ENCODE measurements at places on chromosomes 2 and 18. TPM values are rescaled to one million over a fixed set of nuclear protein-coding genes. Genes with fewer than 3 reads are reported as not detected.
A peak's percentile ranks its signal among the peaks of the same experiment; 100 is the strongest.

- H3K27ac ChIP-seq = no peak within 1 kb of the TSS
- peaks cover 72% of the 10 kb centered on the region for H3K27me3 ChIP-seq
- no peaks in the 10 kb centered on the region for H3K36me3 ChIP-seq
- peak; percentile 49 for DNase-seq
Measured at GRCh38 chr2:138779781-138780445, at the start of gene NXPH2. NXPH2 (minus strand) TSS chr2:138780390; CDS start chr2:138780241, 149 bp downstream.

GRCh38 chr2:46564811-46565241 lies 85.5 kb downstream of the TMEM247 start:
- no peak overlapping the region for H3K4me3 ChIP-seq
- H3K27me3 ChIP-seq = no peaks in the 10 kb centered on the region
- no peaks in the 10 kb centered on the region for H3K36me3 ChIP-seq
- H3K4me1 ChIP-seq = peaks cover 3% of the 10 kb centered on the region

DNA sequence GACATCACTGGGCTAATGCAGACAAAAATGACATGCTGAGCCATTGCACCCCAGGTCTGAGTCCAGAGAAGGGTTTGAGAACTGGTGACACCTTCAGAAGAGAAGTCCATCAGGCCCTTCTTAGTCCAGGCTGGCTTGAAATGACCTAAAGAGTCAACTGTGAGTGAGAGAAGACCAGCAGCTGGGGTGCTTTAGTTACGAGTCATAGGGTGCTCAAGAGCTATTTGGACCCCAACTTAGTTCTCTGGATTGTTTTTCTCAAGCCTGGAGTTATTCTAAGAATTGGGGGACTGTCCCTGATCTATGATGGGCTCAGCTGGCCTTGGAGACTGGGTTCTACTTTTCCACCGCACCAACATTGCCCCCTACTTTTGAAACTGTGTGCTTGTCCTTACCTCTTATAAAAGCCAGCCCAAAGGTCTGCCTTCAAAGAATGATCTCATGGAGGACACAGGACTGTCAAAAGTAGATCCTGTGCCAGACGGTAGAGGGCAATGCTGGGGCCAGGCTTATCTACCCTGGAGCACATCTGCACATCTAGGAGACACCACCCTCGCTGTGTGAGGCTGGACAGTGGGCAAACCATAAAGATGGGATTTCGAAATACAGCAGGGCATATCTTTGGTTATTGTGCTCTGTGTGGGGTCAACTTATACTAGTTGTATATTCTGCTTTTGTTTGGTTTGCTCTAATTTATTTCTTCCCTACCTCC lies 333.0 kb upstream of the SLC14A2 start:
- H3K27ac ChIP-seq = no peak overlapping the region
- peaks cover 10% of the 10 kb centered on the region for H3K4me1 ChIP-seq
- no peak overlapping the region for H3K4me3 ChIP-seq
- no peaks in the 10 kb centered on the region for H3K36me3 ChIP-seq
- no peaks in the 10 kb centered on the region for H3K27me3 ChIP-seq

The ARHGAP15 gene
- 2.8 TPM for total RNA-seq

The SP5 gene
- total RNA-seq = 3.5 TPM

DNA sequence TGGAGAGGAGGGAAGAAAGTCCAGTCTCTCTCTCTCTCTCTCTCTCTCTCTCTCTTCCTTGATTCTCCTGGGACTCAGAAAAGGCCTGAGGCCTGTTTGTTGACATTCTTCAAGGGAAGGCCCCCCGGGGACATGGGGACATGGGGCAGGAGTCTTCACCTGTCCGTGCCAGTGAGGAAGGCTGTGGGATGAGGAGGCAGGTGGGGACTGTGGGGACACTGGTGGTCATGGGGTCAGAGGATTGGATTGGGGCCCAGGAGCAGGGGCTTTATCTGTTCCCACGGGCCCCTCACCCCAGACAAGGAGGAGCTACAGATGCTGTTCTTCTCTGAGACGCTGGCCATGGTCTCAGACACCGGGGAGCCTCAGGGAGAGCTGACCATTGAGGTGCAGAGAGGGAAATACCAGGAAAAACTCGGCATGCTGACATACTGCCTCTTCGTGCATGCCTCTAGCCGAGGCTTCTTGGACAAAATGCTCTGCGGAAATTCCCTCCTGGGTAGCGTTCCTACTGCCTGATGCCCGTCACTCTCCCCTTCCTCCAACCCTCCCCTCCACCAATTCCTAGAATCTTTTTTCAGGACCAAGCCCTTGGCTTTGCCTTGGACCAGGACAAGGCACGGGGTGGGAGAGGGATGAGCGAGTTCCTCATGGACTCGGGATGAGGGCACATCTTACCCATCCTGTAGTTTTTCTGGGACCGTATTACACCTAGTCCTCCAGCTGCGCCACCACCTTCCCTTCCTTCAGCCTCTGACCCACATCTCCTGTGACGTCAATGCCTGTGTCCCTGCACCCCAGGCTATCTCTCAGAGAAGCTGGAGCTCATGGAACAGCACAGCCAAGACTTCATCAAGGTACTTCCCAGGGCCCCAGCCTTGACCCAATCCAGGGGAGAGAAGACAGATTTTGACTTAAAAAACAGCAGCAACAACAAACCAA lies 850 bp downstream of the CATIP start:
- H3K4me1 ChIP-seq = peaks cover 18% of the 10 kb centered on the region
- no peak for DNase-seq
- peak overlapping the region; percentile 19 for H3K4me3 ChIP-seq

DNA sequence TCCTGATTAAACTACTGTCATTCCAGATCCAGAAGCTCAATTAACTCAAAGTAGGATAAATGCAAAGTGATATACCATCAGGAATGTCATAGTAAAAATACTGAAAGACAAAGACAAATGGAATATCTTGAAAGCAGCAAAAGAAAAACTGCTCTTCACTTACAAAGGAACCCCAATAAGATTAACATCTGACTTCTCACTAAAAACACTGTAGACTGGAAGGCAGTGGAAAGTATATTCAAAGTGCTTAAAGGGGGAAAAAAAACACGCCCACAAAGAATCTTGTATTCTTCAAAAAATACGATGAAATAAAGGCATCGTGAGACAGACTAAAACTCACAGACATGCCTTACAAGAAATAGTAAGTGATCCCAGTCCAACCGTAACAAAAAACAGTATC lies 195.7 kb downstream of the DOK6 start:
- H3K4me3 ChIP-seq = no peak overlapping the region
- DNase-seq = no peak
- no peaks in the 10 kb centered on the region for H3K27me3 ChIP-seq

- no peaks in the 10 kb centered on the region for H3K36me3 ChIP-seq
- H3K4me1 ChIP-seq = peaks cover 9% of the 10 kb centered on the region
- DNase-seq = no peak
- no peak overlapping the region for H3K4me3 ChIP-seq
- H3K27ac ChIP-seq = no peak overlapping the region
Measured at GRCh38 chr2:151379169-151379568, 21.8 kb downstream of the TNFAIP6 start.

The CELF4 gene
- total RNA-seq = 1.9 TPM

The HNRNPLL gene
- total RNA-seq = 79.9 TPM

DNA sequence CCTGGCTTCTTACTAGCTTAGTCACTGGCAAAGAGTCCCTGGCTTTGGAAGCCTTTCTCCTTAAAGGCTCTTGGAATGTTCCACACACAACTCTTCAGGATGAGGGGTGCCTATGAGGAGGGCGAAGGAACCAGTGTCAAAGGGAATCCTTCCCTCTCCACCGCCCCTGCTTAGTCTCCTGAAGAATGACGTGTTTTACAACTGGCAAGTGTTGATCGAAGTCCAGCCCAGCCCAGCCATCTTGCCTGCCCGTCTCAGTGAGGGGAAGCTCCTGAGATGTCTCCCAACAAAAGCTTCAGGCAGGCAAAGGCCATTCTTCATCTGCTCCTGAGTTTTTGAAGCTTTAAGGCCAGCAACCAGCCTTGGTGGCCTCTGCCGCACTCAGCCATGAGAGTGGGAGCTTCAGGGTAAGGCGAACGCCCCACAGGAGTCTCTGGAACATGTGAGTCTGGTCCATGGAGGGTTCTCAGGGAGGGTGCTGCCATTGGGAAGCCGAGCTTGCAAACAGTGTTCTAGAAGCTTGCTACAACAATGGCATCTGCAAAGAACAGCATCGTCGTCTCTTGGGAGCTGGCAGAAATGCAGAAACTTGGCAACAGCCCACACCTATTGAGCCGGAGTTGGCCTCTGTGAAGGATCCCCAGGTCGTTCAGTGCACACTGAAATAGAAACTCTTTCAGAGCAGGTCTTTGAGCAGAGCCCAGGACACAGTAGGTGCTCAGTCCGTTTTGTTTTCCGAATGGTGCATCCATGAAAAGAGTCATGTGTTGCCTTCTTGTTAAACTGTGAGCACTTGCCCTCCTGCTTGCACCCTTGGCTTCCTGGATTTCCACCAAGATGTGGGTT lies 220.7 kb downstream of the SEPTIN10 start:
- H3K4me1 ChIP-seq = peaks cover 22% of the 10 kb centered on the region
- no peak overlapping the region for H3K27ac ChIP-seq
- no peaks in the 10 kb centered on the region for H3K36me3 ChIP-seq

The TACR1 gene
- total RNA-seq = 0.16 TPM

DNA sequence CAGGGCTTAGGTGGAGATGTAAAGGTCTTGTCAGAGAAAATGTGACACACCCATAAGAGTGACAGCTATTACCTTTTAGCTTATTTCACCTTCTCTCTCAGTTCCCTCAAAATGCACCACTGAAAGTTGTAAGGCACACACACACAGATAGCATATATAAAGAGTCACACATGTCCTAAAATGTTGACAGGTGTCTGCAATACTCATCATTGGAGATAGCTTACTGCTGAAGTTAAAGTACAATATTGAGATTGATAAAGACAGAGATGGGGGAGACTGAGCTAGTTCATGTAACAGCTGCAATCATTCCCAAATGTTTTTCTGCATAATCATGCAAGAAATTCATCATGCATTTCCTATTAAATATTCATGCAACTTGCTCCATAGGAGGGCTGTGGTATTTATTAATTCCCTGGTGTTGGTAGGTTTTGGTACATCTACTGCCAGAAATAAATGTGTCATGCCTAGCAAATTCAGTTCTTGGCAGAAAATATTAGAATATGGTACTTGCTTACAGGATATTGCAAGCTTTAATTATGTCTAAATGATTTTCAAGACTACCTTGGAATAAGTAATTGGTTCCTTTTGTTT lies 118.8 kb upstream of the RBMS1 start:
- no peaks in the 10 kb centered on the region for H3K36me3 ChIP-seq
- no peaks in the 10 kb centered on the region for H3K27me3 ChIP-seq
- no peak for DNase-seq
- H3K4me3 ChIP-seq = no peak overlapping the region

DNA sequence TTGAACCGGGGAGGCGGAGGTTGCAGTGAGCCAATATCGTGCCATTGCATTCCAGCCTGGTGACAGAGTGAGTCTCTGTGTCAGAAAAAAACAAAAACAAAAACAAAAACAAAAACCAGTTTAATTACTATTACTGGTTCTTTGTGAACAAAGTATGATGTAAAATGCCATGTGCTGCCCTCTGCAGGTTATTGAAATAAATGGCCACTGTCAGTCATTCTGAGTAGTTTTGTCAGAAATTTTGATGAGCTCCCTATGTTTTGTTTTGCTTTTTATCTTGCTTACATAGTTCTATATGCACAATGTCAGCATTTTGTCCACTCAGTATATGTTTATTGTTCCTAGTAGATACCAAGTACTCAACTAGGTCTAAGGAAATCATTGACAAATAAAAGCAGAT lies 423.6 kb upstream of the CHST9 start:
- H3K4me1 ChIP-seq = peaks cover 13% of the 10 kb centered on the region
- H3K27ac ChIP-seq = no peak overlapping the region
- H3K27me3 ChIP-seq = no peaks in the 10 kb centered on the region
- DNase-seq = no peak
- H3K4me3 ChIP-seq = no peak overlapping the region

DNA sequence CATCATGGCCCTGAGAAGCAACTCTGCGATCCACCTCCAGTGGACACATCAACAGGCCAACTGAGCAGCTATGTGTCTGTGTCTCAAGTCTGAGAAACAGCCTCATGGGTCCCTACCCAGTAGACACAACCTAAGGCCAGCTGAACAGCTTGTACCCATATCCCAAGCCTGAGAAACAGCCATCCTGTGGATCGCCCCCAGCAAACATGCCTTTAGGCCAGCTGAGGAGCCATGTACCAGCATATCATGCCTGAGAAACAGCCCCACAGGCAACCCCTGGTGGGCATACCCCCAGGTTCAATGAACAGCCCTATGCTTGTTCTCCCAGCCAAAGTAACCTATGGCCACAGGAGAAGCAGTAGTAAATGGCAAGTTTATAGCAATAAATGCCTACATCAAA lies 126.7 kb upstream of the OTX1 start:
- no peaks in the 10 kb centered on the region for H3K4me1 ChIP-seq
- DNase-seq = no peak
- no peak overlapping the region for H3K4me3 ChIP-seq
- no peaks in the 10 kb centered on the region for H3K27me3 ChIP-seq
- H3K27ac ChIP-seq = no peak overlapping the region

The GPR17 gene
- 6.4 TPM for total RNA-seq

- DNase-seq = no peak
- no peak overlapping the region for H3K27ac ChIP-seq
- H3K27me3 ChIP-seq = no peaks in the 10 kb centered on the region
- no peak overlapping the region for H3K4me3 ChIP-seq
Measured at GRCh38 chr2:45974762-45975408, 322.3 kb upstream of the EPAS1 start.

The FIGN gene
- total RNA-seq = 58.1 TPM

GRCh38 chr2:236570081-236570868 lies 650 bp downstream of the ACKR3 start:
- no peak for DNase-seq
- H3K36me3 ChIP-seq = peaks cover 3% of the 10 kb centered on the region
- H3K27ac ChIP-seq = peak overlapping the region; percentile 38
- H3K27me3 ChIP-seq = peaks cover 35% of the 10 kb centered on the region

GRCh38 chr2:226403369-226403768 lies 396.3 kb downstream of the IRS1 start:
- peak overlapping the region; percentile 60 for H3K27ac ChIP-seq
- H3K27me3 ChIP-seq = no peaks in the 10 kb centered on the region
- no peak for DNase-seq
- peaks cover 3% of the 10 kb centered on the region for H3K36me3 ChIP-seq
- no peak overlapping the region for H3K4me3 ChIP-seq

DNA sequence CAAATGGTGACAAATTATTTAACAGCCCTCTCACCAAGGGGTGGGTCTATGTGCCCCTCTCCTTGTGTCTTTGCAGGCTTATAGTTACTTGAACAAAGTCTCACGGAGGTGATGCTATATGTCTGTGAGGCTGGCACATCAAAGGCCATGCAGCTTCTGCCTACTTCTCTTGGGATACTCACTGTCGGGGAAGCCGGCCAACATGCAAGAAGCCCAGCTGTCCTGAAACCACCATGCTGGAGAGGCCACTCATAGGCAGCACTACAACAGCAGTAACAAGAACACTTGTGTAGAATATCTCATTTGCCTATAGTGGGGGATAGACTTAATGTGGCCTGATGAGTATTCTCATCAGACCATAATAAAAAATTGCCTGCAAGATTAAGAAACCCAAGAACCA lies 233.7 kb upstream of the NCKAP5 start:
- no peak for DNase-seq
- H3K27me3 ChIP-seq = no peaks in the 10 kb centered on the region
- H3K4me3 ChIP-seq = no peak overlapping the region
- H3K27ac ChIP-seq = no peak overlapping the region
- peaks cover 7% of the 10 kb centered on the region for H3K36me3 ChIP-seq

The MYOM1 gene
- 1.4 TPM for total RNA-seq

The C2orf72 gene
- 3.3 TPM for total RNA-seq

The COL3A1 gene
- total RNA-seq = 13.2 TPM

The RIT2 gene
- total RNA-seq = not detected

- peaks cover 14% of the 10 kb centered on the region for H3K4me1 ChIP-seq
- no peaks in the 10 kb centered on the region for H3K27me3 ChIP-seq
- H3K36me3 ChIP-seq = no peaks in the 10 kb centered on the region
Measured at GRCh38 chr2:1621041-1621440, 123.3 kb downstream of the PXDN start.

- H3K27me3 ChIP-seq = no peaks in the 10 kb centered on the region
- no peak for DNase-seq
- H3K4me1 ChIP-seq = peaks cover 3% of the 10 kb centered on the region
- H3K36me3 ChIP-seq = peaks cover 16% of the 10 kb centered on the region
- no peak overlapping the region for H3K27ac ChIP-seq
Measured at GRCh38 chr2:71348302-71348701, 16.7 kb downstream of the ZNF638 start.

Measured in neural crest cell (in vitro differentiated cells).